Gastrocnemius medialis (tissue), 4 donors: ENCODE measurements at places on chromosomes 5 and 9. TPM values are rescaled to one million over a fixed set of nuclear protein-coding genes. Genes with fewer than 3 reads are reported as not detected.

GRCh38 chr9:75482566-75482965, 394.3 kb downstream of the OSTF1 start:
- H3K27ac ChIP-seq = no peak overlapping the region
- DNase-seq = no peak
- no peaks in the 10 kb centered on the region for H3K27me3 ChIP-seq
- H3K4me1 ChIP-seq = no peaks in the 10 kb centered on the region
- H3K4me3 ChIP-seq = no peak overlapping the region
- no peaks in the 10 kb centered on the region for H3K36me3 ChIP-seq

USP20 gene
- total RNA-seq = 14.3 TPM

SLC36A1 gene
- total RNA-seq = 4.6 TPM

GRCh38 chr5:154395407-154396106, 50.2 kb upstream of the SAP30L start:
- no peaks in the 10 kb centered on the region for H3K36me3 ChIP-seq
- no peak overlapping the region for H3K27ac ChIP-seq
- H3K4me3 ChIP-seq = no peak overlapping the region
- H3K27me3 ChIP-seq = no peaks in the 10 kb centered on the region
- DNase-seq = peak; percentile 10

GRCh38 chr5:168042284-168043068, 249.0 kb upstream of the WWC1 start:
- no peaks in the 10 kb centered on the region for H3K27me3 ChIP-seq
- DNase-seq = no peak
- no peaks in the 10 kb centered on the region for H3K4me1 ChIP-seq
- no peak overlapping the region for H3K27ac ChIP-seq
- H3K4me3 ChIP-seq = no peak overlapping the region
- H3K36me3 ChIP-seq = no peaks in the 10 kb centered on the region

DNA sequence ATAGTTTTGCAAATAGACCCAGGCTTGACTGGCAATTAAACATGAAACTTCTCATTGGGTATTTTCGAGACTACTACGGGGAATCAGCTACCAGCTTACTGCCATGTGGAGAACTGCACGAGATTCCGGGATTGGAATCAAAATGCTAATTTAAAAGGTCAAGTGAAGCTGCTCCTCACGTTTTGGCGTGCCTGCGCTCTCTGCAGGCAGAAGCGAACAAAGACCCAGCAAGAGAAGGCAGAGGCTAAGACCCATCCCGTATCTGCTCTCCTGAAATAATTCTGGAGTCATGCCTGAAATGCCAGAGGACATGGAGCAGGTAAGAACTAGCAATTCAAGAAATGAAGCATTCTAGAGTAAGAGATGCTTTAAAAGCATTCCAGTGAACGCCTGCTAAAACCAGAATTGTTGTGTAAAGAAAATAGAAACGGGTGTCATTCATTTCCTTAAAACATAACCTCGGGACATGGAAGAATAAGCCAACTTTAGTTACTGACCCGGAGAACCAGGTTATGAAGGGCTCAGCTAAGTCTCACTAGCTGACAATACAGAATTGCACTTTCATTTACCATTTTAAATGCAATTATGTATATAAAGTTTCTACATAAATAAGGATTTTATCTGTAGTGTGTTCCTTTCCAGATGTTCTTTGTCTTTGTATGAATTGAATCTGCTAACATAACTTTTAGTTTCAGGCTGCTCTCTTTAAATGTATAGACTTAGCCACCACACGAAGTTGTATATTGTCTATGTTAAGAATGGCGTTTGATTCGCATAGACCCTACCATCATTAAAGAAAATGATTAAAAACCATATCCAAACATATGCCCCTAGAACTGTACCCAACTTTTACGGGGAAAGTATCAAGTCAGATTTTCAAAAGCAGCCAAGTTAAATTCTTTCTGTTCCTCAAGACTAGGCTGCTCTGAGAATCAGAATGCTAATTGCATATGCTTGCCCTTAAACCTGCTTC, 2.0 kb upstream of the MAT2B start:
- H3K36me3 ChIP-seq = no peaks in the 10 kb centered on the region
- peak overlapping the region; percentile 95 for H3K27ac ChIP-seq
- H3K4me1 ChIP-seq = peaks cover 33% of the 10 kb centered on the region
- DNase-seq = peak; percentile 62
- H3K4me3 ChIP-seq = peak overlapping the region; percentile 75

GRCh38 chr5:36442352-36442751, 140.7 kb upstream of the RANBP3L start:
- H3K4me1 ChIP-seq = no peaks in the 10 kb centered on the region
- no peaks in the 10 kb centered on the region for H3K27me3 ChIP-seq
- no peak for DNase-seq
- no peaks in the 10 kb centered on the region for H3K36me3 ChIP-seq
- no peak overlapping the region for H3K4me3 ChIP-seq

DNA sequence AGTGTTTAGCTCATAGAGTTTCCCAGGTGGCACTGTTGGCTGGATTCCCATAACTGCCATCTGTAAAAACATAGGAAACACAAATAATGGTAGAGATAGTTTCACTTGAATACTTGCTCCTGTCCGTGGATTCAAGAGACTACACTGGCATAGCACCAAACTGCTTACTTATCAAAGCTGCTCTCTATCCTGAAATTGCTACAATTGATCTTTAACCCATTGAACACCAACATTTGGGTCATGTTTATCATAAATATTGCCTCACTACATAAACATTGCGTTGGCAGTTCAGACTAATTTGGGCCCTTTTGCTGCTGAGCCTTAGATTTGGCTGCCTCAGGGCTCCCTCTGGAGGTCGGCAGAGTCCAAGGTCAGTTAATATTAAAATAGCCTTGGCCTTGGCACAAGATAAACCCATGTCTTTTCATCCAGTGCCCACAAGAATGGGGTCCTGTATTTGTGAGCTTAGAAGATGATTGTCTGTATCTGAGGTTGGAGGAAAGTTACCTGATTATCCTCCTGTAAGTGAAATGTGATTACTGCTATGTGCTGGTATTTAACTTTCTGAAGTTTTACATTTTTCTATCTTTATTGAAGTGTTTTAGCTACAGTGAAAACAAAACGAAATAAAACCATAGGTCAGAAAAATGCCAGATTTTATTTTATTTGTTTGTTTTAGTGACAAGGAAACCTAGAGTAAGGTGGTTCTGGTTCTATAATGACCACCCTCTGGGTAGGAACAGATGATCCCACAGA, 4.0 kb upstream of the RANBP3L start:
- H3K27ac ChIP-seq = no peak overlapping the region
- no peak overlapping the region for H3K4me3 ChIP-seq
- no peaks in the 10 kb centered on the region for H3K27me3 ChIP-seq
- H3K4me1 ChIP-seq = peaks cover 19% of the 10 kb centered on the region
- no peak for DNase-seq

GRCh38 chr5:119949426-119949999, 320.2 kb downstream of the FAM170A start:
- H3K27me3 ChIP-seq = no peaks in the 10 kb centered on the region
- no peak overlapping the region for H3K4me3 ChIP-seq
- no peaks in the 10 kb centered on the region for H3K4me1 ChIP-seq
- no peaks in the 10 kb centered on the region for H3K36me3 ChIP-seq
- H3K27ac ChIP-seq = no peak overlapping the region
